NCI-H2081 (cell line): ENCODE measurements at places on chromosomes 5 and 9.

DNA sequence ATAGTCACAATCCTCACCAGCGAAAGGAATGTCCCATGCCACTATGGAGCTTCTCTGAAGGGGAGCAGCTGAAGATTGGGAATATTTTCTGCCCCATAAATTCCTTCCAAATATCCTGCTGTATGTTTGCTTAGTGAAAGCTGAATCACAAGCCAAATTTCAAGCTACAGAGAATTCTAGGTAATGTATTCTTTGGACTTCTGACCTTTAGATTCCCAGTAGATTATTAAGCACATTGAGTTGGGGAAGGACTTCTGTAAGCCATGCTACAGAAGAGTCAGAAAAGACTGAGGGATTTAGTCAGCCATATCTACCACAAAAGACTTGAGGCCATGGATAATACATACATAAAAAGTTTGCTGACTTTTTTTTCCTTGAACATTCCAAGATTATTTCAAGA is 1342.0 kb upstream of the NUDT12 start:
- DNase-seq, result no peak

DNA sequence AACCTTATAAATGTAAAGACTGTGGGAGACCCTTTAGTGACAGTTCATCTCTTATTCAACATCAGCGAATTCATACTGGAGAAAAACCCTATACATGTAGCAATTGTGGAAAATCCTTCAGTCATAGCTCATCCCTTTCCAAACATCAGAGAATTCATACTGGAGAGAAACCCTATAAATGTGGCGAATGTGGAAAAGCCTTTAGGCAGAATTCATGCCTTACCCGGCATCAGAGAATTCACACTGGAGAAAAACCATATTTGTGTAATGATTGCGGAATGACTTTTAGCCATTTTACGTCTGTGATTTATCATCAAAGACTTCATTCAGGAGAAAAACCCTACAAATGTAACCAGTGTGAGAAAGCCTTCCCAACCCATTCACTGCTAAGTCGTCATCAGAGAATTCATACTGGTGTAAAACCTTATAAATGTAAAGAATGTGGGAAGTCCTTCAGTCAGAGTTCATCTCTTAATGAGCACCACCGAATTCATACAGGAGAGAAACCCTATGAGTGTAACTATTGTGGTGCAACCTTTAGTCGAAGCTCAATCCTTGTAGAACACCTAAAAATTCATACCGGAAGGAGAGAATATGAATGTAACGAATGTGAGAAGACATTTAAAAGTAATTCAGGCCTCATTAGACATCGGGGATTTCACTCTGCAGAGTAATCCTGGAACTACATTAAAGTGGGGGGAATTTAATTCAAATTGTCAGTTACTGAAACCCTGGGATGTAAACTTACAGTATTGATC is 17.7 kb downstream of the ZNF483 start:
- DNase-seq, result no peak

GRCh38 chr5:58459146-58460001 is 512 bp downstream of the PLK2 start:
- no peak for DNase-seq

GRCh38 chr9:75713335-75713734 is 177.1 kb upstream of the PCSK5 start:
- DNase-seq, result no peak

GRCh38 chr9:89661391-89661949 is 56.7 kb downstream of the GADD45G start:
- no peak for DNase-seq

GRCh38 chr5:165405340-165405739 is 1899.9 kb downstream of the MAT2B start:
- no peak for DNase-seq

DNA sequence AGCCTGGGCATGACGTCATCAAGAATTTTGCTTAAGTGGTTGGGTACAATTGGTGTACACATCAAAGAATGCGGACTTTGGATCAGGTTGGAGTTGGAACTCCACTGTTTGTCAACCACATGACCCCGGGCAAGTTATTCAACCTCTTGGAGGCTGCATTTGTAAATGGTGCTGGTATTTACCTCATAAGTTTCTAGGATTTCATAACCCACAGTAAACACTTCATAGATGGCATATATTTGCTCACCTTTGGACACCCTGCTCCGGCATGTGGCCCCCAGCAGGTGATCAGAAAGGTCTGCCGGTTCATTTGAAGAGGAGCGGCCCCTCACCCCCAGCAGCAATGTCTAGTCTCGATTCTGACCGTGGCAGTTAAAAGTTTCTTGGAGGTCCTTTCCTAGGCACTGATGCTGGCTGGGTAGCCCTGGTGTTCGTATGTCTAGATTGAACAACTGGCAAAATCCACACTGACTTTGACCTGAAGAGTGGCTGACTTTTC is 60.6 kb downstream of the IL6ST start:
- no peak for DNase-seq

DNA sequence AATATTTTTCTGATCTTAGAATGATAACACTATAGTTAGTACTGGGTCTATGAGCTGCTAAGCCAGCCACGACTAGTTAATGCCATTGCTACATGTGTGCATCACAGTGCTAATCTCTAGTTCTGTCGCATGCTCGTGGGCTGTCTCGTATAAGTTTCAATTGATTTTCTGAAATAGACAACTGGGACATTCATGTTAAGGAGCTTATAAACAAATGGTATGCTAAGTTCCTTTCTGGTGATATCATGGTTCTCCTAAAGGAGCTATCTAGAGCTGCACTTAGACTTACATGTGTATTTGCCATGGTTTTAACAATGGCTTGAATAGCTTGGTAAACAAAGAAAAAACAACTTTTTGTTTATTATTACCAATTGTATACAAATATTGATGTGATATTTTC is 46.2 kb downstream of the F2RL2 start:
- DNase-seq, result no peak

- DNase-seq, result no peak
These were observed 24.2 kb upstream of the ZNF618 start for GRCh38 chr9:113851873-113852272.

DNA sequence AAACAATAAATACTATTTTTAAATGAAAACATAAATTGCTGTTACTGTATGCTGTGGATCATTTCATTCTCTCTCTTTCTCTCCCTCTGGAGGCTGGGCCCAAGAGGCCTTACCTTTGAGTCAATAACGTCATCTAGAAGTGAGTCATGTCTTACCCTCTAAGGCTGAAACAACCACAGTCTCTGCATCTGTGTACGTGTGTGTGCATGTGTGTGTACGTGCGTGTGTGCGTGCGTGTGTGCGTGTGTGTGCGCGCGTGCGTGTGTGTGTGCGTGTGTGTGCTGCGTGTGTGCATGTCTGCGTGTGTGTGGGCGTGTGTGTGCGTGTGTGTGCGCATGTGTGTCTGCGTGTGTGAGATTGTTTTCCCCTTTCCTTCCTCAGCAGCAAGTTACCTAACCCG is 13.6 kb upstream of the IL17B start:
- no peak for DNase-seq

DNA sequence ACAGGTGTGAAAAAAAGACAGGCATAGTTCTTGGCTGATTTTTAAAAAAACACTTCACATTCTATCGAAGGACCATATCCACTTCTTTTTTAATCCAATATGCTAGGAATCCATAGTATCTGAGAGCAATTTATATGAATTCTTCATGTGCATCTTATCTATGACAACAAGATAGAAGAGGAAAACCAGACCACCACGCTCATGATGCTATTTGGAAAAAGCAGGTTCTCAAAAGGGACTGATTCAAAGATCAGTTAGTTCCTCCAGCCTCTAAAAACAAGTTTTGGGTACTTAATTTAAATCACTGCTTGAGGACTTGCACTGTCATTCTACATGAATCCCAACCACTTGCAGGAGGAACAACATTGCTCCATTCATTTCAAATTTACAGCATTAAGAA is 6.3 kb downstream of the MEF2C start:
- DNase-seq, result no peak

DNA sequence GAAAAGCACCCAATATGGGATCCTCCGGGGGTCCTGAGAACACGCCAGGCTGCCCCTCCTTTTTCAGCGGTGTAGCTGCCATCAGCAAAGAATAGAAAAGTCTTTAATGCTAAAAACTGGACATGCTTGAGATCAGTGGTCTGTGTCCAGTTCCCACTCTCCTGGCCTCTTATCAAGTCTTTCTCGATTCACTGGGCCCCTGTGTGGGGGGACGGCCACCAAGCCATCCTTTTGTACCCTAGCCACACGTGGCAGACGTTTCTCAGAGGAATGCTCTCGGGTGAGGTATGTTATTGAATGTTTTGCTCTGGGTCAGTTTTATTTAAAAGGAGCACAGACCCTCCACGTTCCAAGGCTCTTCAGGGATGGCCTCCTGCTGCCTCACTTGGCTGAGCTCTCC is 23.6 kb downstream of the FABP6 start:
- DNase-seq, result no peak

DNA sequence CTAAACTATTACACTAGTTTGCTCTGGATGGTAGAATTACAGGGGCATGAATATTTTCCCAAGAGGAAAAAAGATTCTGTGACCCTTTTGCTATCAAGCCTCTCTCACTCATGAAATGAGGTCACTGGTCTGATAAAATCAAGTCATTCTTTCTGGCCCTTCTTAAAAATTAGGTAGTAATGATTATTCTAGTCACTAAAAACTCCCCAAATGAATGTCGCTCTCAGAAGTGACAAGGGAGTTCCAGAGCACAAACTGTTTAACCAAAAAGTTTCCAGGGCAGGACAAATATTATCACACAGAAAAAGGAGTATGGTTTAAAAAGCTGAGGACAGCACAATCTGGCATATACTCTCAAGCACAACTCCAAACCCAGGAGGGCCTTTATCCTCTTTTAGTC is 12.5 kb downstream of the ERMP1 start:
- no peak for DNase-seq

DNA sequence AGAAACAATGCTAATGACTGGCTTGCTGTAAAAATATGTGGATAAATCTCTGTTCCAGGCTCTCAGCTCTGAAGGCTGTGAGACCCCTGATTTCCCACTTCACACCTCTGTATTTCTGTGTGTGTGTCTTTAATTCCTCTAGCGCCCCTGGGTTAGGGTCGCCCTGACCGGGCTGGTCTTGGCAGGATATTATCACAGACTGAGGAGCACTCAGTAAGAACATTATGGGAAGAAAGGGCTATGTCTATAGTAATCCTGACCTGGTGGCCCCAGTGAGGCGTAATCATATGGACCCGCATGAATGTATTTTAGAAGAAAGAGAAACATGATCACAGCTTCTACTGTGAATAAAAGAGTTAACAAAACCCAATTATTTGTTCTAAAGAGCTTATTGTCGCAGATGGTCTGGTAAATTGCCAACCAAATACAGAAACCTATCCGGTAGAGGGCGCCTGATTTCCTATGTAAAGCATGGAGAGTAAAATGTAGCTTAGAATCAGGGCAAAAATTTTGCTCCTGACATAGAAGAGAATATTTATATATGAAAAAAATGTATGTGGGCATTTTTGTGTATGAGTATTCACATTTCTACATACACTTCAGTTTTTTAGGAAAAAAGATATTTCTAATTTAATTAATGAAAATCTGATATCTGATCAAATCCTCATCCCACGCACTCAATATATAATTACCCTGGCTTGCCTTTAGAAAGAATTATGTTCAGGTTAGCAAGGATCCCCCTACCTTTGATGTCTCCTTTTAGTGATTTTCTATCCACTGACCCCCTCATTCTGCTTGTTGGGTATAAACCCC is 5.8 kb upstream of the IFNA1 start:
- peak; percentile 60 for DNase-seq

DNA sequence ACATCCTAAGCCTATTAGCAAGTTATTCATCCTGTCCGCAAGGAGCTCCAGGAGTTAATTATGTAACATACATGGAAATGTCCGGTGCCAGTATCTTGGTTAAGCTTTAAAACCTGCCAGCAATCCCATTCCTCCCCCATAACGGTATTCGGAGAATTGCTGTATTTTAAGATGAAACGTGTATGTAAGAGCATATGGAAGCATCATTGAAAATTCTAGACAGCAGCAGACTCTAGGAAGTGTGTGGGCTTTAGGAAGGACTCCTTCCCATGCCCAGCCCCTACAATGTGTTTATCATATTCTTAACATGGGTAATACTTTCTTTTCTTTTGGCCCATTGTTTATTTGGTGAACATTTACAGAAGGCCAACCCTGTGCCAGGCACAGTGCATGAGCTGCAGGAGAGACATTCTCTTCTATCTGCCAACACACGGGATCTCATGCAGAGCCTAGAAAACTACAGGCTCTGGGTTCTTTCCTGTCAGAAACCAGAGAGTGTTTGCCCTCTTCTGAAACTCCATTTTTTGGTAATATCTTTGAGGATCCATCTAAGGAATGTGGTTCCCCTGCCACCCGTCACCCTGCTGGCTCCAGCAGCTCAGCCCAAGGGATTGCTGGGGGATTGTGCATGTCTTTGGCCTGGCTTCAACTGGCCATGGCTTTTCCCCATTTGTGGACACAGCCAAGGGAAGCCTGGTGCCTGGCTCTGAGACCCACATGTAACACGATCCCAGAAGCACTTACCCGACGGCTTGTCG is 15.1 kb downstream of the ANGPTL2 start:
- DNase-seq, result no peak

DNA sequence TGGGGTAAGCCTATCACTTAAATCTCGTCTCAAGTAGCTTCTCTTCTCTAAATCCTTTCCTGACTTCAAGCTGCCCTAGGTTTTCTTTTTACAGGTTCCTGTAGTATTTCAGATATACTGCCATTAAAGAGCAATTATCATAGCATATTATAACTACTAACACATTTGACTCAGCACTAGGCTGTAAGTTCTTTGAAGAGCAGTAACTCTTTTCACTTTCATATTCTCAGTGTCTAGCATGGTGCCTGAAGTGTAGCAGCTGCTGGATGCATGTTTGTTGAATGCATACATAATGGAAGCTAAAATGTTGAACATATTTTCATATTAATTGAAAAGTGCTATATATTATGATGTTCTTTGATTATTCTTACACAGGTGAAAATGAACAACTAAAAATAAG is 22.5 kb downstream of the CCDC152 start:
- DNase-seq, result no peak

GRCh38 chr9:118992813-118993794 is 376.1 kb downstream of the BRINP1 start:
- no peak for DNase-seq

DNA sequence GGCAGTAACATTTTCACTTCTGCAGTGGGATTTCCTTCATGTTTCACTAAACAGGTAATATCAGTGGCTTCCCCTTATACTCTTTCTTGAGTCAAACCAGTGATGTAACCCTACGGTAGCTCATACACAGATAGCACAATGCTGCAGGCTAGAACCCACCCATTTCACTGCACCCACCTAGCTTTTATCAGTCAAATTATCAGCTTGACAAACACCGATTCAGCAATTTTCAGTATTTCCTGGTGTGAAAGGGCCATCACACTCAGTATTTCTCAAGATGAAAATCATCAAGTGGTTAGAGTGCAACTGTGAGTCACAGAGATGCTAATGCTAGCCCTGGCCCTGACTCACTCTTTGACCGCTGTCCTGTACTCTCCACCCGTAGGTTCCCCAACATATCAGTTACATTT is 242.3 kb upstream of the PTGER4 start:
- no peak for DNase-seq

DNA sequence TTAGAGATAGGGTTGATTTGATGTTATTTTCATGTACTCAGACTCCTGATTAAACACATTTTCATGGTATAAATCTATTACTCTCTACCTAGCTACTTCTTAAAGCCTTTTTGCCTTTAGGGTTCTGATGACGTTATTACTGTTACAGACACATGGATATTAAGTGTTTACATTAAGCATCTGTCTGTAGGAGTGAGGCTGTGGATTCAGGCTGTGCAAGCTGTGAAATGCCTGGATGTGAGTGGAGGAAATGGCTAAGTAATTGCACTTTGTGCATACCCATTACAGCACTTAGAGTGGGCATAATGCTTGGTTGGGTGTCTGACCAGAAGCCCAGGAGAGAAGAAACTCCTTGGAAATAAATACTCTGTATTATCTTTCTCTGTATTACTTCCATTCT is 186.8 kb downstream of the SNX18 start:
- peak; percentile 5 for DNase-seq
